Heart left ventricle (tissue), 16 donors: ENCODE measurements at places on chromosomes 16 and 17.

GRCh38 chr17:46176975-46177374 is 16.3 kb downstream of the KANSL1 start:
- DNase-seq, result no peak

GRCh38 chr17:11948789-11949188 is 48.5 kb downstream of the ZNF18 start:
- DNase-seq, result peak; percentile 51

DNA sequence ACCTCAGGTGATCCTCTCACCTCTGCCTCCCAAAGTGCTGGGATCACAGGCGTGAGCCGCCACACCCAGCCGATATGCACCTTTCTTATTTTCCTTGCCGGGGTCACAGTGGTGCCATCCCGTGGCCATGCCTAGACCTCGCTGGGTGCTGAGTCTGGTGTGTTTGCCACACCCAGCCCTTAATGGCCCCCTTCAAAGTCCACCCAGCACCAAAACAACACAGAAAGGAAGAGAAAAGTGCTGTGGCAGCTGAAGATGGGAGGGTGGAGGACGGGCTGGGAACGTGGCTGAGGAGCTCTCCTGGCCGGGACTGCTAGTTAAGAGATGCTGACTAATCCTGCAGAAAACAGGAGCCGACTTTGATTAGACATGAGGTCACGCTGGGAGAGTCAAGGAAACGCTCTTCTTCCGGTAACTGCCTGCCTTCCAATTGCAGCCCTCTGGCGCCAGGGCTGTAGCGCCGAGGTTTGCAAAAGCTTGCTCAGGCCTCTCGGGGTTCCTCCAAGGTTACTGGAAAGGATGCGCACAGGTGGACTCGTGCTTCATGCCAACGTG is 10.9 kb downstream of the SLC43A2 start:
- DNase-seq, result no peak

DNA sequence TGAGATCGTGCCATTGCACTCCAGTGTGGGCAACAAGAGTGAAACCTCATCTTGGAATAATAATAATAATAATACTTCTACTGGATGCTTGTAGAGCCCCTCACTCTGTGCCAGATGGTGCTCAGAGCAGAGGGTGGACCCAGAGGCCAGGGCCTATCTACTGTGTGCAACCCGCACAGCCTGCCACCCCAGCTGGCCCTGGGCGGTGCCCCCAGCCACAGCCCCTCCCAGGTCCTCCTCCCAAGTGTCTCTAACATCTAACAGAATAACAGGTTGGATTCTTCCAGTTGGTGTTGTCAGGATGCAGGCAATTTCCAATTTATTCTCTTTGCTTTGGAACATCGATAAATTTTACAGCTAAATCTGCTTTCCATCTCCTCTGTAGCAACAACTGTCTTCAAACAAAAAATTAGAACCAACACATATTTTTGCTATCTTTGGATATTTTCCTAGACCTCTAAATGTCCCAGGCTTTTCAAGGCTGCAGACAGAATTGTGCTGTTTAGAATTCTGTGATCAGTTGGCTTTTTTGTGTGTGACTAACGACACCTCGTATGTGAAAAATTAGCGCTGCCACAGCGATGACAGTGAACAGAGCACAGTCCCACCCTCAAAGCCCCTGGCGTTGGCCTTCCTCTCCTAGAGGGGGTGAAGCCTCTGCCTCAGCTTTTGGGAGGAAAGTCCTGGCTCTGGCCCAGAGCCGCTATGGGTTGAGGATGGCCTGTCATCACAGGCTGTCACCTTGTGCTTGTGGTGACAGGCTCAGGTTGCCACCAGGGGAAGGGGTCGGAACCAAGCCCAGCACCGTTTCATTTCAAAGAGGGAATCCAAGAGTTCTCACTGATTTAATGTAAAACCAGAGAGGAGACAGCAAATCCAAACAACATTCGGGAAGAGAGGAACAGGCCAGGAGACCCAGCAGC is 7.6 kb upstream of the EVPL start:
- DNase-seq, result no peak

DNA sequence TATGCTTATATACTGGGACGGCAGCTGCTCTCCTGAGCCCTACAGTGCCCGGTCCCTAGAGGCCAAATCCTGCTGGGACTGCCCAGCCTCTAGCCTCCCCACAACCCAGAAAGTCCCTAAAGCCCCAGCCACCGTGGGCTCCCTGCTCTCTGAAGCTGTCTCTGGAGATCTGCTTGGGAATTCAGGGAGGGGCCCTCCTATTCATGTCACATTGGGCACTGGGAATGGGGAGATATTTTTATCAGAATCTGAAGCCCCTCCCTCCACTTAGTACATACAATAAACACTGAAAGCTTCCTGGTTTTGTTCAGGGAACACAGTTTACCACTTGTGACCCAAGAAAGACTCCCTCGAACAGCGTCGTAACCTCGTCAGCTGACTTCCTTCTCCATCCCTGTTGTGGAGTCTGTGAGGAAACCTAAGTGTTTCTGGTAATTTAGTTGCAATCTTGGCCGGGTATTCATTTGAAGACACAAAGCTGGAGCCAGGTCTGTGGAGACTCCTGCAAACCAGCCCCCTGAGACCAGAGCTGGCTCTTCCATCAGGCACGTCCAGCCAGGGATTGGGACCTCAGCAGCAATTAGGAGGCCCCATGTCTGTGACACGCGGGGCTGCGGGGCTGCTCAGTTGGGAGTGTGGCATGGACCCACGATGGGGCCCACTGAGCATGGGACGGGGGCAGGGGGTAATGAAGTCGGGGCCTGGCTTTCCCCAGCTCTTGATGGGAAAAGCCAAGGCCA is 38.5 kb downstream of the PGS1 start:
- no peak for DNase-seq

GRCh38 chr17:13510062-13510461 is 91.7 kb downstream of the HS3ST3A1 start:
- no peak for DNase-seq

- no peak for DNase-seq
These were observed 19.7 kb downstream of the RBL2 start for GRCh38 chr16:53453928-53454327.

GRCh38 chr17:77237232-77238008 is 96.7 kb downstream of the SEC14L1 start:
- DNase-seq, result no peak

- DNase-seq, result no peak
These were observed 71.6 kb downstream of the MAP2K6 start for GRCh38 chr17:69485901-69486643.

- no peak for DNase-seq
These were observed 153.3 kb downstream of the CDH11 start for GRCh38 chr16:64968539-64968938.

- no peak for DNase-seq
These were observed 35.7 kb downstream of the PIEZO1 start for GRCh38 chr16:88749358-88749757.

DNA sequence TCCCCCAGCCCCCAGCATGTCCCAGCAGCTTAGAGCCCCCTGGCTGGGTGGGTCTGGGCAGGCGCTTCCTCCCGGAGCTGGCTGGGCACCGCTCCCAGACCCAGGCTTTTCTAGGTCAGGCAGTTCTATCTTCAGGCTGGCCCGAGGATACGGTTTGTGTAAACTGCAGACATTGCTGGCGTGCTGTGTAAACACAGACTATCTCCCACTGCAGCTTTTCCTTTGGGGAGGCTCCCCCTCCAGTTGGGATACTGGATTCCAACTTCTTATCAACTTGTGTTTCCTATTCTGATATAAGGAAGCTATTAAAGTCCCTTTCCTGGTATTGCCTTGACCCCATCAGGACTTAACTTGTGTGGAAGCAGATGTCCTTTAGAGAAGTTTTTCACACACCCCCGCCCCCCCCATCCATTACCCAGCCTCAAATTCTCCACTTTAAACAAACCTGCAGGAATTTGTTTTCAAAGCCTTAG is 18.3 kb upstream of the GNA13 start:
- peak; percentile 85 for DNase-seq

DNA sequence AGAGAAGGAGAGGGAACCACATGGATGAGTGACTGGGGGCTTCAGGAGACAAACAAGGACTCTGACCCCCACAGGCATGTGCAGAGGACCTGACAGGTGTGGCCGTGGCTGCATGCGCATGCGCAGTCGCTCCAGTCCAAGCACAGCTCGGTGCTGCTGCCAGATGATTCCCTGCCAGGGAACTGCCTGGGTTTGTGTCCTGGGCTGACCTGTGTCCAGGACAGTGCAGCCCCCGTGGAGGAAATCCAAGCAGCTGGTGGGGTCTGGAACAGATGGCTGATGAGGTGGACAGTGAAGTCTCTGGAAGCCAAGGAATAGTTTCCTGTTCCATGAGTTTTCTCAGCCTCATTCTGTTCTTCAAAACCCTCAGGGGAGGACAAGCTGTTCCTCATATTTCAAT is 27.3 kb downstream of the LASP1 start:
- peak; percentile 93 for DNase-seq

DNA sequence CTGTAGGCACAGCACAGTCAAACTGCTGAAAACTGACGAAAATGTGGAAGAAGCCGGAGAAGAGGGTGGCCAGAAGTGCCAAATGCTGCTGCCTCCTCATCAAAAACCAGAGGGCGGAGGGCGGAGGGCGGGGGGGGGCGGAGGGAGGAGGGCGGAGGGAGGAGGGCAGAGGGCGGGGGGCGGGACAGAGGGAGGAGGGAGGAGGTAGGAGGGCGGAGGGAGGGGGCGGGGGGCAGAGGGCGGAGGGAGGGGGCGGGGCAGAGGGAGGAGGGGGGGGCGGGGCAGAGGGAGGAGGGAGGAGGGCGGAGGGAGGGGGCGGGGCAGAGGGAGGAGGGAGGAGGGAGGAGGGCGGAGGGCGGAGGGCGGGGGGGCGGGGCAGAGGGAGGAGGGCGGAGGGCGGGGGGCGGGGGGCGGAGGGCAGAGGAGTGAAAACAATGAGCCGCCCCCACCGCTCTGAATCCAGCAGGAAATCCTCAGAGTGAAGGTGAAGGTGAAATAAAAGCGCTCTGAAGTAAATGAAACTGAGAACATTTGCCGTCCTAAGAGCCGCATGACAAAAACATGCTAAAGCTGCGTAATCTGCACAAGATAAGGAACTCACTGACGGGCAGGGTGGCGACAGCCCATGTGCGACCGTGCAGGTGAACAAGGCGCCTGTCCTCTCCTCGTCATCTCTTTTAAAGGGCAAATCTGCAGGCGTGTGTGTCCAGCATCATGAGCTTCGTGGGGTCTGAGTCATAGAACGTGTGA is 22.6 kb upstream of the CBFA2T3 start:
- DNase-seq, result no peak

GRCh38 chr16:47700857-47701587 is 239.9 kb downstream of the PHKB start:
- no peak for DNase-seq

DNA sequence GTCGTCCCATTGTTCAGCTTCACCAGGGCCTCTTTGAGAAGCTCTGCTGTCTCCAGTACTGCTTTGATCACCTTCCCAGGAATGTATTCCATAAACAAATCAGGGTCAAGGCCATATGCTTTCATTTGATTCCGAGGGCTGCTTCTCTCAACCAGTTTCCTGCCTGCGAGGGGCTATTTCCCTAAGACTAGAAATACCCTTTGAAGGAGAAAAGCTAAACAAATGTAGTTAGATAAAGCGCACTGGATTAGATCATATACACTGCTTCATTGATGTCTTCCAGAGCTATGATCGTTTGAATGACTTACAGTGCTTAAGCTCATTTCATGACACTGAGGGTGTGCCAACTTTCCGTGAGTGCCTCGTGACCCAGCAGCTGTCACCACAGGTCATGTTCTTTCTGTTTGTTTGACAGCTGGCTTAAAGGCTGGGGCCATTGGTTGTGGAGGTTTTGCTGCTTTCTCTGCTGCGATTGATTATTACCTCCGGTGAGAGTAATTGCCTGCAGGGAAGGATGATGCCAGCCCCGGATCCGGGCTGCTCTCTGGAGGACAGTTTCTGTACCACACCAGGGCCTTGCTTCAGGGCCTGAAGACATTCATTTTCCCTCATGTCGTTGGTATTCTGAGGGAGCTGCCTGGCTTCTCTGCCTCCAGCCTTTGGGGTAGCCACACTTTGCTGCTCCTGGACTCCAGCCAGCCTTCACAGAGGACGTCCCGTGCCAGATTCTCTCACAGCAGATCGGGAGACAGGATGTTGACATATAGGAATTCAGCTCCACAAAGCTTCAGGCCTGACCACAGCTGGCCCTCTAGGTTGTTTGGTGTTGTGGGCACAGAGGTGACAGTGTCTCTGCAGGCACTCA is 3.9 kb downstream of the TIMM22 start:
- peak; percentile 58 for DNase-seq

GRCh38 chr16:19230575-19230974 is 55.0 kb upstream of the CLEC19A start:
- DNase-seq, result no peak

GRCh38 chr16:57517397-57518367 is 18.7 kb downstream of the CCDC102A start:
- DNase-seq, result peak; percentile 8

- no peak for DNase-seq
These were observed 1103.5 kb upstream of the RBFOX1 start for GRCh38 chr16:6229186-6229585.

DNA sequence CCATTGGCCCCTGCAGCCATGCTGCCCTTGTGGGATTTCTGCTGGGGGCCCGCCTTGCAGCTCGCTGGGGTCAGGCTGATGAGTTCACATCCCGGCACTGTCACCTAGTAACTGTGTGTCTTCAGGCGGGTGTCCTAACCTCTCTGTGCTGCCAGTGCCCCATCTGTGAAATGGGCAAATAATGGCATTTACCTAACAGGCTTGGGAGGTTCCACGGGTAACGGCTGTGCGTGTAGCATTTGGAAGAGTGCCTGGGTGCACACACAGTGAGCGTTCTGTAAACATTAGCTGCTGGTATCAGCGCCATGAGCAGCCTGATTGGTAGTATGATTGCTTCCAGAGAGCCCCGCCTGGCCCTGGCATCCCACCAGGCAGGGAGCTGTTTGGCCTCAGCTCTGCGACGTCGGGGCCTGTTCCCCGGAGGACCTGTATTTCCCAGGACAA is 167.3 kb upstream of the GSE1 start:
- DNase-seq, result no peak

- DNase-seq, result no peak
These were observed 16.3 kb downstream of the MPP3 start for GRCh38 chr17:43816336-43817320.

DNA sequence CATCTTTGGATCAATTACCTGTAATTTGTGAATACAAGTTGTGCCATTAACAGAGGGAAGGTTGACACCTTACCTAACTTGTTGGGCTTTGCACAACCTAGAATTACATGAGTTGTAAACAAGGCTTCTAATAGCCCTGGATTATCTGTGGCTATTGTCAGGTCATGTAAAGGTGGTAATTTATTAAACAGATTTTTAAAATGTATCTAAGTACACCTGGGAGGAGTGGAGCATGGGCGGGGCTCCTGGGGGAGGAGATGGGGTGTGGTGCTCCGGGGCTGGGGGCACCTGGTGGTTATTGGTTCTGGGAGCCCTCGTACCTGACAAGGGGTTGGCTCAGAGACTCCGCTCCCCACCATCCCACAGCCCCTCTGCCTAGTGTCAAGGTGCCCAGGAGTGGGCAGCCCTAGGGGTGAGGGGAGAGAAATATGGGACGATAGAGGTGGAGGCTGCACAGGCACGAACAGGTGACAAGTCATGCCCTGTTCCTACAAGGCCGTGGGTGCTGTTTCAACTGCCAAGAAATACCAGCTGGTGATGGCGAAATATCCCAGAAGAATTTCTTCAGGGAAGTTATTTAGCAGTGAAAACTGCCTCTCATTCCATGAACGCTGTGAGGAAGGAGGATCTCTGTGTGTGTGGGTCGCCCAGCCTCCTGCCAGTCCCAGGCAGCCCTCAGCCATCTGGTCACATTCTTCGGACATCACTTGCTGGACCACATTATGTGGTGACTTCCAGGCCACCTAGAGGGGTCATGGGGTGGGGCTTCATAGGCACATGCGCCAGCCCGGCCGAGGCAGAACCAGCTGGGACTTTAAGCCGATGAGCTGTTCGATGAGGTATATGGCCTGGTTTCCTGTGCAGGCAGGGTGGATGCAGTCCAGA is 55.5 kb upstream of the IRX3 start:
- DNase-seq, result no peak
